OCI-M1 (cell line): ENCODE measurements at places on chromosomes 6 and 20.

- no peak for DNase-seq
Observed at GRCh38 chr6:22536122-22536521, 33.2 kb upstream of the HDGFL1 start.

DNA sequence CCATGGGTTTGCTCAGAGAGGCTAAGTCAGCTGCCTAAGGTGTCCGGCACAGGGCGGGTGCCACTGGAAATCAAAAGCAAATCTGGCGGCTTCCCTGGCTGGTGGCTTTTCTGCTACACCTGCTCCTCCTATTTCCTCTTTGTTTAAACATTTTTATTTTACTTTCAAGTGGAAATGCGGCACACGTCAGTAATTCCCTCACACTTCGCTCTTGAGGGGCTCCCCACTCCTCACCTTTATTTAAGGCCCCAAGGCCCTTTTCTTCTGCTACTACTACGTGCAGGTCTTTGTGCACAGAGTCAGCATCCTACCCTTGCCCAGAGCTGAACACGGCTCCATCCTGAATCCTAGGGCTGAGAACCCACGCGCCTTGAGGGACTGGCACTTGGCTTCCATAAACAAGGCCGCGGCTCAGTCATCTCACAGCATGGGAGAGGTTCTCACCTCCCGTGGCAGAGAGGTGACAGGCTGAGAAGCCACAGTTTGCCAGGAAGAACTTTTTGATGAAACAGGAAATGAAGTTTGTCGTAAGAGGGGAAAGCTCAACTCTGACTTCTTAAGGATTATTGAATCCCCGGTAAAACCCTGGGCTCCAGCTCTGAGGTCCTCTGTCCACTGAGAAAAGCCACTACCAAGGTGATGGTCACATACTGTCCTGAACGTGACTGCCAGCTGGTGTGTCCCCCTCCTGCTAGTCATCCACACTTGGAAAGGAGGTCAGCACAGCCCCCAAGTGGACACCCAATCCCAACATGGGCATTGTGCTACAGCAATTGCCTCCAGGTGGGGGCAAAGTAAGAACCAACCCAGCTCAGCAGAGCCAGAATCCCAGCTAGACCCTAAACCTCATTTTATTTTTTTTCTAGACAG, 48.0 kb downstream of the NFATC2 start:
- DNase-seq: no peak

DNA sequence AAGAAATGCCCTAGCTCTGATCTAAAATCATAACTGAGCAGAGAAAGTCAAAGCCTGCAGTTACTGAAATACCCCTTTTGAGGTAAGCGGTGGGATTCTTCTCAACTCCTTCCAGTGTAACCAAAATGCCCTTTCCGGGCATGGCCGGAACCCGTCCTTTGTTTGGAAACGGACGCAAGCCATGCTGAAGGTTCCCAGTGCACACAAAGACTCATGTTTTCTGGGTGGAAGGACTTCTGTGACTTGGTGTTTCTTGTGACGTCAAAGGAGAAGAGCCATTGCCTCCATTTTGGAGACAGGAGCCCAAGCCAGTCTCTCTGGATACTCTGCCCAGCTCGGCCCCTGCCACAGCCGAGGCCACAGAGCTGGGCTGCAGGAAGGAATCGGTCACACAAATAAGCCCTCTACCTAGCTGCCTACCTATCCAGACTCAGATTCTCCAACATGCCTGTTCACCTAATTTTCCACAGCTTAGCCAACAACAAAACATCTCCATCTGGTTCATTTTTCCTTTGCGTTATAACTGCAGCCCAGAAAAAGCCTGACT, 182.8 kb downstream of the TBXT start:
- no peak for DNase-seq

GRCh38 chr6:11434565-11435326, 102.8 kb upstream of the TMEM170B start:
- no peak for DNase-seq
